IPS DF 6.9 (cell line): ENCODE measurements at places on chromosomes 3 and 15.

GRCh38 chr3:3599016-3599415 lies 200.2 kb upstream of the LRRN1 start:
- DNase-seq = no peak

GRCh38 chr3:101676216-101676764 lies 642 bp downstream of the ZBTB11 start:
- DNase-seq = peak; percentile 72

DNA sequence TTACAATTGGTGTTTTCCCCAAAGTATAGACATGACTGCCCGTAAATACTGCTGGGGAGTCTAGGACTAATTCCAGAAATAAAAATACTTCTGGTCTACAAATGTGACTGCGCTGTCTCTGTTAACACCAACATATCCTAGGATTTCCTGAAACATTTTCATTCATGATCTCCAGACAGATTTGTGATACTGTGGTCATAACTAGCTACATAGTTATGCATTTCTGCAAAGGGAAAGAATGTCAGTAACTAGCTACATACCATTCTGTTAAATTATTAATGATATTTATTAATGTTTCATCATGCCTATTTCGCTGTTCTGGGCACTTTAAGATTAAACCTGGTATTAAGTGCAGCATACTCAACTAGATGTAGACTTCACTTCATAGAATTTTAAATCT lies 33.3 kb downstream of the SETD5 start:
- no peak for DNase-seq

GRCh38 chr3:52879581-52879980 lies 17.8 kb downstream of the STIMATE start:
- no peak for DNase-seq

DNA sequence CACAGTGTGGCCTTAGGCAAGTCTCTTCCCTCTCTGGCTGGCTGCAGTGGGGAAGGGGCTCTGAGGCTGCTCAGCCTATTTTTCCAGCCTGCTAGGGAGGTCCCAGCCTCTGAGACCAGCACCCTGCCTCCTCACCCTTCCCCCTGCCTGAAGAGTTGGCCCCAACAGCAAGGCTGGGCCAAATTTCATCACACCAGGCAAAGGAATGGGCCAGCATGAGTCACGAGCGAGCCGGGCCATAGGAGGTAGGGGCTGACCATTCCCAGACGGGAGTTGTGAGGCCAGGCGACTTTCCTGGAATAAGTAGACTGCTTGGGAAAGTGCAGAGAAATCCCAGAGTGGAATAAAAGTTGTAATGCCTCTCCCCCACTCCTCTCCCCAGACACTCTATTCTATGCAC lies 5.7 kb upstream of the FBLN2 start:
- no peak for DNase-seq

DNA sequence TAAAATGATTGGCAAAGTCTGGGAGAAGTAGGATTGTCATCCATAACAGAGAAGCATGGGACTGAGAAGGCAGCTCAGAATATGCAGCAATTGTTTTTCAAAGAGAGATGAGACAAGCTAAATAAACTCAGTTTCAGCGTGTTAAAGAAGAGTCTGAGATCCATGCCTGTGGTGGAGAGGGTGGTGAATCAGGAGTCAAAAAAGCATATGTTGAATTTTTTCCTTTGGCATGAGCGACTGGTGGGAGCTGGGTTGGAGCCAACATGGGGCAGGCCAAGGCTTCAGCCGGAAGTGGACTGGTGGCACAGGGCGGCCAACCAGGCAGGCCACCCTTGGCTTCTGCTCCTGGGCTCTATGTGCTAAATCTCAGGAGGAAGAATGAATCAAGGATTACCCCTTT lies 102.0 kb downstream of the SST start:
- no peak for DNase-seq

DNA sequence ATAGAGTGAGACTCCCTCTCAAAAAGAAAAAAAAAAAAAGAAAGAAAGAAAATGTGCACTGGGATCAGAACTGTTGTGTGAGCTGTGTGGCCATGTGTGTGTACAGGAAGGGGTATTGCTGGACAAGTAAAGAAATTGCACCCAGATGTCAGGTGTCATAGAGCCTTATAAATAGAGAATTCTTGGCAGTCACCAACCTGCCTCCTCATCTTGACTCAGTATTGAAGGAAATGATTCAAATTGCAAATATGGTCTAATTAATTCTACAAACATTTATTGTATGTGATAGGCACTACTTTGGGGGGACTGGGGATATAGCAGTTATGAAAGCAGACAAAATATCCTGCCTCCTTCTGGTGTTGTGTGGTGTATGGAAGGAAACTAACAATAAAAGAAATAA lies 243.8 kb upstream of the TTC14 start:
- no peak for DNase-seq

GRCh38 chr3:94095111-94095510 lies 32.2 kb downstream of the NSUN3 start:
- no peak for DNase-seq

DNA sequence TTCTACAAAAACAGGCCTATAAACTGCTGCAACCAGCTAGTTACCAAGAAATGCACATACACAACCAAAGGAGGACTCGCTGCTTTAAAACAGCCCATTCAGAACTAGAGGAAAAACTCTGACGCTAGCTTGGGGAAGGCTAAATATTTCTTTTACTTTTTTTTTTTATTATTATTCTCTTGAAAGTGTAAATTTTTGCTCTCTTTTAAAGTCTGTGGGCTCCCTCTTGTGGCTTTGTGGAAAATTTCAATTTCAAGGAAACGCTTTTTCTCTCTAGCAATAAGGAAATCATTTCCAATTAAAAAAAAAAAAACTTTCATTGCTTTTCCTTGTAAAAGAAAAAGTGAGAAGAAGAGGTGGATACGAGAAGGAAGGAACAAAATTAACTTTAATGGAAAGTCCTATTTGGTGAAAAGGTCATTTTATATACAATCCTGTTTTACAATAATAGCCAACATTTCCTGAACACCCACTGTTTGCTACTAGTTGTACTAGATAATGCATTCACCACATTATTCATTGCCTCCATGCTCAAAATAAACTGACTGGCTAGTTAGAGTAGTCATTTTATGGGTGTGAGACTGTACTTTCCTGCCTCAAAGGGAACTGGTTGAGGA lies 51.2 kb upstream of the SAMMSON start:
- DNase-seq = peak; percentile 9

DNA sequence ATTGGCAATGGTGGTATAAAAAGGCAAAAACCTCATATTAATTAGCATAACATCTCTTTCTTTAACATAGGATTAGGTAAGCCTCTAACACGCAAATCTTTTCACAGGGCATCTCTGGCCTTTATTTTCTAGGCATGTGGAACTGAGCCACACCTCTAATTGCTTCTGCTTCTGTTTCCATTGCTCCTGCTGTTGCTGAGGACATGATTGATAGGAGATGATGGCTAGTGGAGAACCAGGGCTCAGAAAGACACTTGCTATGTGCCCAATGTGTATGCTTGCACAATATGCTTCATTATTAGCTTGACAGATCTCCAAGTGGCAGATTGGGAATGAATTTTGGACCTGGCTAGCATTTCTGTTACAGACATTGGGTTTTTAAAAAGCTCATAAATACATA lies 114.5 kb downstream of the EPHA3 start:
- no peak for DNase-seq

- DNase-seq = peak; percentile 35
Observed at GRCh38 chr3:109234300-109234699, 82.0 kb downstream of the DPPA2 start.

DNA sequence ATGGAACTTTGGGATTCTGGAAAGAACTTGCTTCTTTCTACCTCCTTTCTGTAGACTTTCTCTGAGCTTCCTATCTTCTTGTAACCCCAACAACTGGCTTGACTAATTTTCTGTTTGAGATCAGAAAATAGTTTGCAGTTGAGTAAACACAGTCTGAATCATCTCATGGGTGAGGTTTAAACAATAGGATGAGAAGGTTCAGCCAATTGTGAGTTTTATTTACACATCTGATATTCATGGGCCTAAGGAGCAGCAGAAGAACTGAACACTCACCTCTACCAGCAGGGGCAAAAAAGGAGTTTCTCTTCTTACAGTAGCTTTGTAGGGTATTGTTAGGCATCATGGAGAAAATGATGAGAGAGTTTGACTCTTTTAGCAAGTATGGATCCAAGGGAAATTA lies 54.2 kb downstream of the DTWD1 start:
- DNase-seq = no peak

GRCh38 chr3:52393959-52394670 lies 50.8 kb downstream of the SEMA3G start:
- DNase-seq = no peak

DNA sequence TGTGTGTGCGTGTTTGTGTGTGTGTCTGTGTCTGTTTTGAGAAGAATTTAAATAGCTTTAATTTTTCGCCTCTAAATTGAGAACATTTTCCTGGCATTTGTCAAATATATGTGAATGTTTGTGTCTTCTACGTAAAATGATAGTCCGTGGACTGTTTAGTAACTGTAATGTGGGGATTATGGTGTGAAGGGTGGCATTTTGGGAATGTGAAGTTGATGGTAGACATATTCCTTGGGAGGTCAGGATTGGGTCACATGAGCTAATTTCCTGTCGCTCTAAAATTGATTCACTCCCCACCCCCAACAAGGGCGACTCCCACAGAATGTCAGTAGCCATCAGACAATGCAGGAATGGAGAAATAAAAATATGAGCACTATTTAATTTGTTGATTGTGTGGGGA lies 107.3 kb downstream of the ITPR1 start:
- DNase-seq = no peak

DNA sequence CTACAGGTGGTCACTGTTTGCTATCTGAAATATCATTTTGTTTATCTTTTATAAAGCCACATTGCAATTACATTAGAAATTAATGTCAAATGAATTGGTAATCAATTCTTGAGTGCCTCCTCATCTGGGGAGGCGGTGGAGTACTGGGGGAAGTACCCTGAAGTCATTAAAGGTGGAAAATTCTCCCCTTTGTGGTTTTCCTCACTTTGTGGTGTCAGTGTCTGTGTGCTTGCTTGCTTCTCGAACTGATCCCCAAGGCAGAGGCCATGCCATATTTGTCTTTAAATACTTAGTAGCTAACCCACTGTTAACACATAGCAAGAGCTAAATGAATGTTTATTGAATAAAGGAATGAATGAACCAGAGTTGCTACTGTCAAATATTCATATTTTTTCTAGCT lies 40.5 kb upstream of the CCK start:
- DNase-seq = no peak

DNA sequence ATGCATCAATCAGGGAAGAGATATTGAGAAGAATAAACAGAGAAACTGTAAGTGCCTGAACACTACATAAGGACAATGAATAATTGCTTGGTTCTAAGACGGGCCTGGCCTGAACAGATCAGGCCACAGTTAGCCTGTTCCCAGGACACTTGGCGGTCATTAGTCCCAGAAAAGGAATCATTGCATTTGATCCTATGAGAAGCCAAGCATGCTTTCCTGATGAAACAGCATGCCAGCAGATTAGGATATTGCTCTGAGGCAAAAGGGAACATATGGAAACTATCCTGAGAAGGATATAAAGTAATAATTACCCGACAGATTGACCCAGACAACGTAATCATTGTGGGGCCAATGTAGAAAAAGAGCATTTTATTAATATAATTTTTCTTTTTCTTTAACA lies 51.9 kb downstream of the STRIT1 start:
- no peak for DNase-seq

DNA sequence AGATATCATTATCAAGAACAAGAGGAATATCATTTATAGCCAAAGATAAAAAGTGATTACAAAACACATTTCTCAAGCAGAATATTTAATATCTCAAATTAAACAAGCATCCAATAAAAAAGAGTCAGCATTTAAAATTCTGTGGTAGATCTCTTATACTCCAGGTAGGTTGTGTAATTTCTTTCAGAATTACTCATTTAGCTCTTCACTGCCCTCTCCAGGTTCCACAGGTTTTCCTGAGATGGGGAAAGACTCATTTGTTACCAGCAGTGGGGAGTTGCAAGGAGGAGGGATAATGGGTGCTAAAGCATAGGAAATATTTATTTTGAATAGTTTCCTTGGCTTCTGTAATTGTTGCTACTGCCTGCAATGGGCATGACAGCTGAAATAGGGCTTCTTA lies 83.1 kb upstream of the RASGRP1 start:
- no peak for DNase-seq

DNA sequence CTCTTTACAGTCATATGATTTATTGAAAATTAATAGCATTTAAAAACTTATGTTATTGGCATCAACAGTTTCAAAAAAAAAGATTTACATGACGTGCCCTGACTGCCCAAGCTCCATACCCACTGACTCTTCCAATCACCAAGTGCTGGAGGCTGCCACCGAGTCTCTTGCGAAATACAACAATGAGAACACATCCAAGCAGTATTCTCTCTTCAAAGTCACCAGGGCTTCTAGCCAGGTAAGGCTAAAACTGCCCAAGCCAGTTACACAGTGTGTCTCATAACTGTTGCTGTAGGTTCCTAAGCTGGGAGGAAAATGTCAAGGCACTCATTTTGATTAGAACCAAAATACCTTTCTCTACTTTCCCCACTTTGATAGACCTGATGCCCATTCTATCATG lies 4.5 kb downstream of the FETUB start:
- DNase-seq = no peak

DNA sequence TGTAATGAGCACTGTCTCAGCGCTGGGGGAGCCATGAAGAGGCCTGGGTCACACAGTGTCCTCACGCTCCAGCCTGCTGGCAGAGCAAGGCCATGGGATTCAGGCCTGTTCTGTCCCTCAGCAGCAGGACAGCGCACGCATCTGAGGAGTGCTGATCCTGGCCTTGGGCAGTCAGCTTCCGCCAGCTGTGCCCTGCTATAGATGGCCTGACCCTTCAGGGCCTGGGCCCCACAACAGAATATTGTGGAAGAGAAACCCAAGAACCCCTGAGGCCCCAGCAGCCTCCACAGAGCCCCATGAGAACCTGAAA lies 78.6 kb downstream of the SRGAP3 start:
- no peak for DNase-seq

- DNase-seq = no peak
Observed at GRCh38 chr3:33054100-33055092, 42.5 kb downstream of the GLB1 start.

- no peak for DNase-seq
Observed at GRCh38 chr15:71231758-71232157, 116.5 kb downstream of the THSD4 start.

DNA sequence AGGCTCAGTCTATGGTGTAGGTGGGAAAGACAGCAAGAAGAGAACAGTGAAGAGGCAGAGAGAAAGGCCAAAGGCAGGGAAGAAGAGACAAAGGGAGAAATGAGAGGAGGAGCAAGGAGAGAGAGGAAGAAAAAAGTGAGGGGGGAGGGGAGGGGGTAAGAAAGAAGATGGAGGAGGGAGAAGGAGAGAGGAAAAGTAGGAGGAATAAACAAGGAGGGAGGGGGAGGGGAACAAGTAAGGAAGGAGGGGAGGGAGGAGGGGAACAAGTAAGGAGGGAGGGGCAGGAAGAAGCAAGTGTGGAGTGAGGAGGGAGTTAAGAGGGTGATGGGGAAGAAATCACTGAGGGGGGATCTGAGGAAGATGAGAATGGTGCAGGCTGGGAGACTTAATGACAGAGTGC lies 45.5 kb upstream of the FGD5 start:
- DNase-seq = no peak

DNA sequence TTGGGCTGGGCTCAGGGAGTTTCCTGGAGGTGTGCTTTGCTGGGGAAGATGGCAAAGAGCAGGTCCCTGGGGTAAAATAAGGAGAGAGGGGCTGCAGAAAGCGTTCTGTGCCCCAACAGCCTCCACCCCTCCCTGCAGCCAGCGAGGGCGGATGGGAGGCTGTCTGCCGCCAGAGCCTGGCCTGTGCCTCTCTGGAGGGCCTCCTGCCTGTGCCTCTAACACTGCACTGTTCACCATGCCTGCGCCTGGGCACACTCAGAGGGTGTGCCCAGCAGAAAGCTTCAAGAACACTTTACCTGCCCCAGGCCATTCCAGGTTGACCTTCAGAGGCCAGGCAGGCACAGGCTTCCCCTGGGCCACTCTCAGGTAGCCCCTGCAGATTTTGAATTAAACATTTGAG lies 77.7 kb upstream of the KLF13 start:
- no peak for DNase-seq
